ENCODE measurements at places on chromosomes 2 and 18. TPM values are rescaled to one million over a fixed set of nuclear protein-coding genes. Genes with fewer than 3 reads are reported as not detected.

DNA sequence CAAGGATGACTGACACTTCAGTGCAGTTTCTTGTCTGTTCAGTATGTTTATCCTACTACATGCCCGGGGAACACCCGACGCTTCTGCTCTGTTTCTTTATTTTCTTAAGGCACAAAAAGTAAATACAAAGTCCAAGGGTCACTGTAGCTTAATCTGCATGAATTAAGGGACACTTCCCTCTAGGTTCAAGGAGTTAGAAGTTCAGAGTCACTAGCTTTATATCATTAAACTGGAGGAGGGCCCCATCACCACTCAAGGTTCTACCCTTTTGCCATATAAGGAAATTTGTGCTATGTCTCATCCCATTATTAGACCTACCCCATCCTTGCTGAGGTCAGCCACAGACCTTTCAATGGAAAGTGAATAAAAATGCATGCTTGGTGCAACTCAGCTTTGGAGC, 27.6 kb upstream of the RMDN2 start:
- no peak for DNase-seq

The GAD1 gene
- polyA plus RNA-seq, result 0.53 TPM

DNA sequence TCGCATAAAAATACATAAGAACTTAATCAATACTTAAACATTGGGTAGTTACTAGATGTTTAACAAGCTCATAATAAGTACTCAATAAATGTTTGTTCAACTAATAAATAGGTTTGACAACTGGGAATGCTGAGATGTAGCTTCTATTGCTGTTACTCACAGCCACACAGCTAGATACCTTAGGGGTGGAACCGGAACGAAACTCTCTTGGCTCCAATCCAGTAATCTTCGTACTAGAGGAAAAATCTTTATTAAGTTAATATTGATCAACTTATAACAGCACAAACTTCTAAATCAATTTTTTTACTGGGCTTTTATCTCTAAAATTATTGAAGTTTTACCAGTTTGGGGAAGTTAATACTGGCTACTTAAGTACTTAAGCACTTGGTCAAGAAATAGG, 247.8 kb downstream of the PAX3 start:
- no peak for DNase-seq

The SF3B1 gene
- 690 TPM for polyA plus RNA-seq

The PKDCC gene
- 363 TPM for polyA plus RNA-seq

The IL37 gene
- not detected for polyA plus RNA-seq

GRCh38 chr2:106009096-106009495, 185.0 kb downstream of the UXS1 start:
- no peak for DNase-seq

- DNase-seq, result no peak
Observed at GRCh38 chr2:99662761-99663341, 173.0 kb upstream of the REV1 start.

GRCh38 chr2:173815772-173816171, 149.4 kb downstream of the SP3 start:
- DNase-seq, result no peak

DNA sequence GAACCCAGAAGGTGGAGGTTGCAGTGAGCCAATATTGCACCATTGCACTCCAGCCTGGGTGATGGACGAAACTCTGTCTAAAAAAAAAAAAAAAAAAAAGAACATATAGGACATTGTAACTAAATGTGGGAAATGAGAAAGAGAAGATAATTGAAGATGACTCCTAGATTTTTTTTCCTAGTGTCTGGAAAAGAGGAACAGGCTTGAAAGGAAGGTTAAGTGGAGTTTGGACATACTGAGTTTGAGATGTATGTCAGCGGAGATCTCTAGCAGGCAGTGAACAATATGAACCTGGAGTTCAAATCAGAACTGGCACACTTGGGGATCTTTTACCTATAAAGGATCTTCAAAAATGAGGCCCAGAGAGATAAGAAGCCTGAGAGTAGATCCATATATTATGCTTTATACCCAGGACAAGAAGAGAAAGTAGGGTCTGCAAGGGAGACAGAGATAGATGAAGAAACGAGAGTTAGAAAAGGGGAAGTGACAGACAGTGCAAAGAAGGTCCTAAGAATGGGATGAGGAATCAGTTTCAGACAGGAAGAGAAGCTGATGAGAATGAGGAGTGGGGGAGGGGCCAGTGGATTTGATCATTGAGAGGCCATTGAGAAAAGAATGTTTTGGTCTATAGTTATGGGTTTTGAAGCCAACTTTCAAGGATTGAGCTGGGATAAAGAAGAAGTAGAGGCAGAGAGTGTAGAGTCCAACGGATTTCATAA, 46.9 kb upstream of the CD28 start:
- no peak for DNase-seq

Measured in right renal cortex interstitium (tissue), 3 donors.